ENCODE measurements at places on chromosomes 13 and 19.

DNA sequence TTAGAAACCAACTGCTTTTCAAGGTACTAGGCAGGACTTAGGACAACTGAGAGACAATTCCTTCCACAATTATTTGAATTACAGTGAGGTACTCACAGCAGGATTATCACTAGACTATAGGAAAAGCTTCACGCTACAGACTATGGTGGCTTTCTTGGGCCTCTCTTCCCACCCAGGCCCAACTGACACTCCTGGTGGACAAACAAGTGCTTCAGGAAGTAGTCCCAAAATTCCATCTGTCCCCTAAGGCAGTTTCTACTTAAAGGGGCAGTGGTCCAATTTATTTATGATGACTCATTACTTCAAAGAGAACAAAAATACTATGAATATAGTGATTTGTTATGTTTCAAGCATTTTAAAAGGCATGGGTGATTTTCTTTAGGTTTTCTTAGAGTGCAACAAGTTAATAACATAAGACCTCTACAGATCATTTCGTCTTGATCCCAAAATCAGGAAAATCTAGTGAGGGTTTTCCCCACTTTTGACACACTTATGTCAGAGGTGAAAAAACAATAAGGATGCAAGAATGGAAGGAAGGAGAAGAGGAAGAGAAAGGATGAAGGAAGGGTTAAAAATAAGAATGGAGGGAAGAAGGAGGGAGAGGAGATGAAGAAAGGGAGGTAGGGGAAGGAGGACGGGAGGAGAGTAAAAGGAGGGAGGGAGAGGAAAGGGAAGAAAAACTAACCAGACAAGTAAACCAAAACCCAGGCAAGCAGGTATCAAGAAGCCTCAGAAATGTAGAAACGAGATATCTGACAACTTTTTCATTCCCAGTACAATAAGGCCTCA lies 100.7 kb downstream of the SERP2 start:
- DNase-seq = no peak

DNA sequence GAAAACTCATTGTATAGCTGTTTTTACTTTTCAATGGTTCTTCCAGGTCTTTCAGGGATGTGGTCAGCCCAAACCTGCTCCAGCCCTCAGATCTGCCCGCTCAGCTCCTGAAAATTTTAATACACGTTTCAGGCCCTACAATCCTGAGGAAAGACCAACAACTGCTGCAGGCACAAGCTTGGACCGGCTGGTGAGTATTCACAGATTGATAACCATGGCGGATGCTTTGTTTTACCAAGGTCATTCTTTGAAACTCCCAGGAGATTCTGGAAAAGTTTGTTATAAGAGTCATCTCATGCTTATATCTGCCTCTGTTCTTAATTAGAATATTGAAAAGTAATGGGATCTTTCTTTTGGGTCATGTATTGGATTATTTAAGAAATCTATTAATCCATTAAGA lies 173.5 kb downstream of the DCT start:
- DNase-seq = no peak

DNA sequence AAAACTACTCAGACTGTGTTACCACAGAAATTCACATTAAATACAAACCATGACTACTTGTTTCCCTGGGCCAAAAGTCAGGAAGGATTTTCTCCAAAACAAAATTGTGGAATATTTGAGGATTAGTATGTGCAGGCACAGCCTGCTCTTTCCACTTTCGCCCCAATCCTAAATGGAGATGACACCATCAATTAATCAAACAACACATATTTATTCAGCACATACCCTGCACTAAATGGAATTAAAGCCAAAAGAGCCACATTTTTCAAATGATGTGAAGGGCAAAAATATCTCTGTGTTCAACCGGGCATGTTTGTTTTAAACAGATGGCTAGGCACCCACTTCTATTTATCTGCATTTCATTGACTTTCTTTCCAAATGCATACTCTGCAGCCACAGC lies 523.1 kb downstream of the DCT start:
- no peak for DNase-seq

DNA sequence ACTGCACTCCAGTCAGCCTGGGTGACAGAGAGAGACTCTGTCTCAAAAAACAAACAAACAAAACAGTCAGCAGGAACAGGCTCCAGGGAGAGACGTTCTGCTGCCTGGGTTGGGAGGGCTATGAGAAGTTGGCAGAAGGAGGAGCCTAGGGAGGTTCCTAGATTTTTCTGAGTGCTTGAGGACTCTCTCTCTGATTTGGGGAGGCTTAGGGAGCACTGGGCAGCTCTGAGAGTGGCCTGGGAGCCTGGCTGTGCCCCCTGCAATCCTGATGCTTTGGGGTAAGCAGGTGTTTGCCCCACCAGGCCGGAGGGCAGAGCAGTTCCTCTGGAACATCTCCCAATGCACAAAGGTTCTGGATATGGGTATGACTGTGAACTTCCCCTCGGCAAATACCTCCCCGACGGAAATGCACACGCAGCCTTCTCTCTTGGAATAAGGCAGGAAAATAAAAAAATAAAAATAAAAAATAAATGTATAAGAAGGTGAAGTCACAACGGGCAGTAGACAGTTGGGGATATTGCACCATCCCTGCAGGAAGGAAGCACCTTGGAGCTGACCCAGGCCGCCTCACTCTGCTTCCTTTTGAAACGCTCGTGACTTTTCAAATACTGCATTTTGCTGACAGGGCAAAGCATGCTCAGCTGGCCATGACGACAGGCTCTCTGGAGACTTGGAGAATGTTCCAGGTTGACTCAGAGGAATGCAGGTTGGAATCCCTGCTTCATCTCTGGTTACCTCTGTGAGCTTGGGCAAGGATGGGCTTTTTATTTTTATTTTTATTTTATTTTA lies 26.5 kb upstream of the HOMER3 start:
- DNase-seq = no peak

GRCh38 chr19:18611327-18612050 lies 1.2 kb upstream of the TMEM59L start:
- DNase-seq = peak; percentile 50

GRCh38 chr19:47631681-47632446 lies 22.9 kb downstream of the BICRA start:
- DNase-seq = no peak

DNA sequence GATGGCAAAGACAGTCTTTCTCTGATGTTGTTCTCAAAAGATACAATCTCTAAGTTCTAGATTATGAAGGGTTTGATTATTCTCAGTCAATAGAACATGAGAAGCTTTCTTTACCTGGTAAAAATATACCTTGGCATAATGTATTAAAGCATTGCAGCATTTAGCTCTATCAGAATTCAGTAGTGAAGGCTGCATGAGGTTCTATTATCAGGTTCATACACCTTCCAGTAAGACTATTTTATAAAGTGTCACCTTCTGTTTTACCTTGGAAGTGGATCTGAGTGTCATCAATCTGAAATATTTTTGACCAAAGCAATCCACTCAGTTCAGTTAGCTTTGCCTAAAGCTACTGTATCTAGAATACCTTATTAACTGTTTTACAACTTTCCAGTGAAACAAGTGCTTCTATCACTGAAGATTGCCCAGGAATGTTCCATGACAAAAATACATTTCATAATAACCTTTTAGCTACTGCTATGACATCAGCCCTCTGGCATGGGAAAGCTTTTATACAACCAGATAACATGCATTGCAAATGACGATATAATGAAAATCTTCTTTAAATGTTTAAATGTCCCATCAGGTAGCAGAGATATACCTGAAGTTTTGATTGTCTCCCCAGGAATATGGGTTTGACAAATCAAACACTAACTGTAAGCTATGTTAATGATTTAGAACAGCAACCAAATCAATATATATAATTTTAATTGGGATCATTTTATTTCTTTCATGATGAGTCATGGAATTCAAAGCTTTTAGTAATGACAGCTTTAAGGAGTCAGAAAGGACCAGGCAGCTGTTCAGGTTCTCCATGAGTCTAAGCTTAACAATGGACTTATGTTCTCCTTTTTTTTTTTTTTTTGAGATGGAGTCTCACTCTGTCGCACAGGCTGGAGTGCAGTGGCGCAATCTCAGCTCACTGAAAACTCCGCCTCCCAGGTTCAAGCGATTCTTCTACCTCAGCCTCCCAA lies 72.2 kb downstream of the UFM1 start:
- DNase-seq = no peak

DNA sequence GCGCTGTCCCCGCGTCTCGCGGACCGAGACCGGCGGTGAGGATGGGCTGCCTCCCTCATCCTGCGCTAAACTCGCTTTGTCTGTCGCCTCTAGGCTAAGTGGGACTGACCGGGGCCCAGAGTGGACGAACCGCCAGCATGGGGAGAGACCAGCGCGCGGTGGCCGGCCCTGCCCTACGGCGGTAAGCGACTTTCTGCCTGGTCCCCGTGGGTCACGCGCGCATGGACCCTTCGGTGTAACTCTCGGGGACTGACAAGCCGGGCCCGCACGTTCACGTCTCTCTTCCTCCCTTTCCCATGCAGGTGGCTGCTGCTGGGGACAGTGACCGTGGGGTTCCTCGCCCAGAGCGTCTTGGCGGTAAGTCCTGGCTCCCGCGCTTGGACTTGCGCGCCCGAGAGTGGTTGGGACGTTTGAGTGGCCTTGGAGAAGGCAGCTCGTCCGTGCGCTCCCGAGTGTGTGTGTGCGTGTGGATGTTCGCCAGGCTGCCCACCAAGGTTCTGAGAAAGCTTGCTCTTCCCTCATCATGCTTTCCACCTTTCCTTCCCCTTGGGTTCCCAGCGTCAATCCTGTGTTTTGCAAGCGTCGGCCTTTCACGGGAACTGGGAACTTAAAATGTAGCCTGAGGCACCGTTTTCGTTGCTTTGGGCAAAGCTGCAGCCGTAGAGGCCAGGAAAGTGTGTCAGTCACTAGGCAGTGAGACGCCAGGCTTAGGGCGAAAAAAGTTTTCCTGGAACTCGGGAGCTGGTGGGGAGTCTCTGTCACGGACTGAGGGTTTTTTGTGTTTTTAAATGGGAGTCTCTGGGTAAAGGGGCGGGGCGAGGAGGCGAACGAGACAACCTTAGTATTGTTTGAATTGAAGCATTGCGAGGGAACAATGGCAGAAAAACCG lies 927 bp downstream of the COL4A2 start:
- DNase-seq = no peak

DNA sequence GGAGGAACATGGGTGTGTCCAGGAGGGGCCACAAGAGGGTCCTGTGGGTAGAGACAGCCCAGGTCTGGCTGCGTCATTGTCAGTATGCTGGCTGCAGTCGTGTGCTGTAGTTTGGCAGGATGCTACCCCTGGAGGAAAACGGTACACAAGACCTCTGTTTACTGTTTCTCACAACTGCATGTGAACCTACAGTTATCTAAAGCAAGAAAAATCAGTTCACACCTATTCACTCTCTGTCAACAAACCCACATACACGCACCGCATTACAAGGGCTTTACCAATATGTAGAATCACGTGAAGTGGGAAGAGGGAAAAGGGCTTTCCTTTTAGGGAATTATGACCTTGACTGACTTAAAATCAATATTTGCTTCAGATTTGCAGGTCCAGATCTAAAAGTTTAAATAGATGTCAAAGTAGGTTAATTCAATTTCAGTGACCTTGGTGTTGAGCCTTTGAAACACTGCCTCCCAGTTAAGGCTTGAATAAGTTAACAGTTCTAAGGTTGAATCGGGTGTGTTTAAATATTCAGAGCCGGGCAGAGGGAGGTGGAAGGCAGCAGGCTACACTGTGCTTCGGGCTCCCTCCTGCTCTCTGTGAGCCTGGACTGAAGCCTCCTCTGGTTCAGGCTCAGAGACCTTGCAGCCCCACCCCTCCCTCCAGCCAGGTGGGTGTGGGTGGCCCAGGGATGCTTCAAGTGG lies 17.2 kb upstream of the MCF2L start:
- no peak for DNase-seq

- no peak for DNase-seq
These were observed 30.0 kb upstream of the DLEU7 start for GRCh38 chr13:50873467-50873866.

GRCh38 chr19:9037400-9038062 lies 27.3 kb upstream of the MUC16 start:
- DNase-seq = no peak

DNA sequence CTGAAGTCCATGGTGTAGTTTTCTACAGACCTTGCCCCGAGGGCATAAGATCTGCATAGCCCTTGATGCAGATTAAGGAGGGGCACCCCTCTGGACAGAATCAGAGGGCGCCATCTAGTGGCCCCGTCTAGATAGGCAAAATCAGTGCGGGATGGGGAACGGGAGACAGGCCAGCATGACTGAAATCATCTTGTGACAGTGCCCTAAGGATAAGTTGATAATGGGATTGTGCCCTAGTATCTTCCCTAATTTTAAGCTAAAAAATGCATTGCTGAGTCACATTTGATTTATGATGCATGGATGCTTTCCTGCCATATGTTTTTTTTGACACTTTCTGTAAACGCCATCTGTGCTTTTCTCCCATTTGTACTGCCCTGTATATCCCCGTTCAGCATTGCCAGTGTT lies 19.0 kb upstream of the GPI start:
- DNase-seq = no peak

DNA sequence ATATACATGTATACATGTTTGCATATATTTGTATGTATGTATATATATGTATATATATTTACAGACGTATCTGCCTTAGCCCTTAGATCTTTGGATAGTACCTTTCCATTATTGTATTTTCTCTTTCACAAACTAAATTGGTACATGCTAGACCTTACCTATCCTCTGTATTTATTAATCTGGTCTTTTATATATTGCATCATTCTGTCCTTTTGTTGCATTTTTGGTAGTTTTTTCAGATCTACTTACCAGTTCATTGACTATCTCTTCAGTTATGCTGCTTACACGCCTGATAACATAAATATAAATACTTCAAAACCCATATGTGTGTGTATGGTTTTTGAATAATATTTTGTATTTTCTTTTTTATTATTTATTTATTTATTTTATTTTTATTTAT lies 11.7 kb downstream of the ZNF613 start:
- no peak for DNase-seq
